H7 (cell line): ENCODE measurements at places on chromosomes 6 and 20.

DNA sequence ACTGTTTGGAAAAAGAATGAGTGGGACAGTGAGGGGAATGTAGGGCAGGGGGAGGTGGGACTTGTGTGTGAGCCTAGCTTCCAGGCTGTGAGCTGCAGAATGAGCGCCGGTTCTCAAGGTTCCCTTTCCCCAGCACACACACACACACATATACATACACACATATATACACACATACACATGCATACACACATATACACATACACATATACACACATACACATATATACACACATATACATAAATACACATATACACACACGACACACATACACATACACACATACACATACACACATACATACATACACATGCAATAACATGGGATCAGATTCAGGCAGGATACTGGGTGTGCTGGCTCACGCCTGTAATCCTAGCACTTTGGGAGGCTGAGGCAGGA, 66.5 kb downstream of the CNBD2 start:
- no peak for DNase-seq

- DNase-seq, result no peak
Measured at GRCh38 chr20:24769878-24770627, 179.0 kb upstream of the CST7 start.

- no peak for DNase-seq
Measured at GRCh38 chr6:84222426-84222825, 5.0 kb downstream of the CEP162 start.

GRCh38 chr6:133128191-133128590, 113.0 kb upstream of the EYA4 start:
- DNase-seq, result no peak

DNA sequence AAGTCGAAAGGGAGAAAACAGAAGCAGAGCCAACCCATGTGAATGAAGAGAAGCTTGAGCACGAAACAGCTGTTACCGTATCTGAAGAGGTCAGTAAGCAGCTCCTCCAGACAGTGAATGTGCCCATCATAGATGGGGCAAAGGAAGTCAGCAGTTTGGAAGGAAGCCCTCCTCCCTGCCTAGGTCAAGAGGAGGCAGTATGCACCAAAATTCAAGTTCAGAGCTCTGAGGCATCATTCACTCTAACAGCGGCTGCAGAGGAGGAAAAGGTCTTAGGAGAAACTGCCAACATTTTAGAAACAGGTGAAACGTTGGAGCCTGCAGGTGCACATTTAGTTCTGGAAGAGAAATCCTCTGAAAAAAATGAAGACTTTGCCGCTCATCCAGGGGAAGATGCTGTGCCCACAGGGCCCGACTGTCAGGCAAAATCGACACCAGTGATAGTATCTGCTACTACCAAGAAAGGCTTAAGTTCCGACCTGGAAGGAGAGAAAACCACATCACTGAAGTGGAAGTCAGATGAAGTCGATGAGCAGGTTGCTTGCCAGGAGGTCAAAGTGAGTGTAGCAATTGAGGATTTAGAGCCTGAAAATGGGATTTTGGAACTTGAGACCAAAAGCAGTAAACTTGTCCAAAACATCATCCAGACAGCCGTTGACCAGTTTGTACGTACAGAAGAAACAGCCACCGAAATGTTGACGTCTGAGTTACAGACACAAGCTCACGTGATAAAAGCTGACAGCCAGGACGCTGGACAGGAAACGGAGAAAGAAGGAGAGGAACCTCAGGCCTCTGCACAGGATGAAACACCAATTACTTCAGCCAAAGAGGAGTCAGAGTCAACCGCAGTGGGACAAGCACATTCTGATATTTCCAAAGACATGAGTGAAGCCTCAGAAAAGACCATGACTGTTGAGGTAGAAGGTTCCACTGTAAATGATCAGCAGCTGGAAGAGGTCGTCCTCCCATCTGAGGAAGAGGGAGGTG, 38.7 kb downstream of the ZBTB2 start:
- DNase-seq, result no peak

DNA sequence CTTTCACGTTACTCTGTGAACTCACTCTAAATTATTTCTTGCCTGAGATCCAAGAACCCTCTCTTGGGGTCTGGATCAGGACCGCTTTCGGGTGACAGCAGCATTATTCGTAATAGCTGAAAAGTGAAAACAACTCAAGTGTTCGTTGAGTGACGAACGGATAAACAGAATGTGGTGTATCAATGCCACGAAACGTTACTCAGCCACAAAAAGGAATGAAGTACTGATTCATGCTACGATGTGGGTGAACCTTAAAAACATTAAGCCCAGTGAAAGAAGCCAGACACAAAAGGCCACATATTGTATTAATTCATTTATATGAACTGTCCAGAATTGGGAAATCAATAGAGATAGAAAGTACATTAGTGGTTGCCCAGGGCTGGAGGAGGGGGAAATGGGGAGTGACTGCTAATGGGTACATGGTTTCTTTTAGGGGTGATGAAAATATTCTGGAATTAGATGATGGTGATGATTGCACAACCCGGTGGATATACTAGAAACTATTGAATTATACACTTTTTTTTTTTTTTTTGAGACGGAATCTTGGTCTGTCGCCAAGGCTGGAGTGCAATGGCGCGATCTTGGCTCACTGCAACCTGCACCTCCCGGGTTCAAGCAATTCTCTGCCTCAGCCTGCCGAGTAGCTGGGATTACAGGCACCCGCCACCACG, 8.4 kb downstream of the PTGIS start:
- DNase-seq, result no peak

GRCh38 chr6:167696296-167696695, 130.4 kb upstream of the AFDN start:
- DNase-seq, result no peak
